Activated T-cell treated with anti-CD3 and anti-CD28 coated beads for 4 hours (primary cell): ENCODE measurements at places on chromosomes 1 and 21.

DNA sequence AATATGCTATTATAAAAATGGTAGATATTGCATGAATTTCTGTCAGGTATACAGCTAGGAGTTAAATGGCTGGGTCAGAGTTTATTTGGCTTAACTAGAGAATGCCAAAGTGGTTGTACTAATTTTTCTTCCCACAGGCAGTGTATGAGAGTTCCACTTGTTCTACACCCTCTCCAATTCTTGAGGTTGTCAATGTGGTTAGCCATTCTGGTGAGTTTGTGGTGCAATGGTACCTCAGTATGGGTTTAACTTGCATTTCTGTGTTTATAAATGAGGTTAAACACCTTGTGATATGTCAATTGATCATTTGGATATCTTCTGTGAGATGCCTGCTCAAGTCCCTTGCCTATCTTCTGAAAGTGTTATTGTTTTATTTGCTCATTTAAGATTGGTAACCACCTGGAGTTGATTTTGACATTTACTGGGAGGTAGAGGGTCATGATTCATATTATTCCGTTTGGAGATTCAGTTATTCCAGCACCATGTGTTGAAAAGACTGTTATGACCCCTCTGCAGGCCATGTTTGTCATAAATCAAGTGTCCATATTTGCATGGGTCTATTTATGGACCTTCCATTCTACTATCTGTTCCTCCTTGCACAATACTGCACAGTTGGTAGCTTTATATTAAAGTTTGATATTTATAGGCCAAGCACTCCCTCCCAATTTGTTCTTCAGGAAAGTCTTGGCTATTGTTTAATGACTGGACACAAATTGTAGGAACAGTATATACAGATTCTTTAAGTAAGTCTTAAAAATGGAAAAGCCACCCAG lies 5.8 kb downstream of the FALEC start:
- DNase-seq = no peak

GRCh38 chr1:61082311-61083012 lies at the start of gene NFIA:
NFIA (plus strand) TSS chr1:61082561.
- no peak for DNase-seq

DNA sequence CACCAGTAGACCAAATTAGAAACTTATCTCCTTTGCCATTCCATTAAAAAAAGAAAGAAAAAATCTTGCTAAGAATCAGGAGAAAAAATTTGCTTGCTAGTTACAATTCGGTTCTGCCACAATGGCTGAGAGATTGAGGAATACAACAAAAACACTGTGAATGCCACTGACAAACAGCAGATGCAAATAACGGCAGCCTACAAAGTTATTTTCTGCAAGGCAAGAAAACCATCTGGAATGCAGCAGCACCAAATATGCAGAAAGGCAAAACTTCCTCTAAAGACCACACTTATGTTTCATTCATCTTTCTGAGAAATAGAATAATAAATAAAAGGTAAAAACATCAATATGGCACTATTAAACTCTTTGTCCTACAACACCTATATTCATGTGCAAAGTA lies 75.7 kb downstream of the ENAH start:
- DNase-seq = no peak

DNA sequence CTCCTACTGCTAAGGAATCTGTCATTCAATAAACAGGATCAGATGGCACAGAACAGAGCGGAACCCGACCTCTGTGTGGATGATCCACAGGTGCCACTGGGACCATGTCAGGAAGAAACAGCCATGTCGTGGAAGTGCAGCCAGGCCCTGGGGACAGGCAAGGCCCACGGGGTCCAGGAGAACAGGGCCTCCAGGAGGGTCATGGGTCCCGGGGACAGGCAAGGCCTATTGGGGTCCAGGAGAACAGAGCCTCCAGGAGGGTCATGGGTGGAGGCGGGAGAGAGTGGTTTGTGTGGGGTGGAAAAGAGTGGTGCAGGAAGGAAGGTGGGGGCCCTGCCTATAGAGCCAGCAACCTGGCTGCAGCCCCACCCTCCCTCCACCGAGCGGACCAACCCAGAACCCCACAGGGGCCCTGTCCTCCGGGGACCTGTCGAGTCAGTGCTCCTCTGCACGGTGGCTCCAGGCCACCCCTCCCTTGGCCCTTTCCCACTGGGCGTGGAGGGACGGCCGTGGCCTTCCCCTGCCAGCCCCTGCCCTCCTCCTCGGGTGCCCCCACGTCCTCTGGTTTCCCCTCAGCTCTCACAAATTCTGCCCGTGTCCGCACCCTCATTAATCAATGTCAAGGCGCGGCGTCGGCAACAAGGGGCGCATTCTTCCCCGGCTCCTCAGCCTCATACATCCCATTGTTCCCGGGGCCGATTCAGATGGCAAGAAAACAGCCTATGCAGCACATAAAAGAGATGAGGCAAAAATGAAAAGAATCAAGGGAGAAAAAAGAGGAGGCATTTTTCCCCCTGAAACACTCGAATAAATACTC lies 146.4 kb downstream of the PRDM16 start:
- no peak for DNase-seq

GRCh38 chr1:91844862-91845528 lies 41.0 kb downstream of the TGFBR3 start:
- no peak for DNase-seq

DNA sequence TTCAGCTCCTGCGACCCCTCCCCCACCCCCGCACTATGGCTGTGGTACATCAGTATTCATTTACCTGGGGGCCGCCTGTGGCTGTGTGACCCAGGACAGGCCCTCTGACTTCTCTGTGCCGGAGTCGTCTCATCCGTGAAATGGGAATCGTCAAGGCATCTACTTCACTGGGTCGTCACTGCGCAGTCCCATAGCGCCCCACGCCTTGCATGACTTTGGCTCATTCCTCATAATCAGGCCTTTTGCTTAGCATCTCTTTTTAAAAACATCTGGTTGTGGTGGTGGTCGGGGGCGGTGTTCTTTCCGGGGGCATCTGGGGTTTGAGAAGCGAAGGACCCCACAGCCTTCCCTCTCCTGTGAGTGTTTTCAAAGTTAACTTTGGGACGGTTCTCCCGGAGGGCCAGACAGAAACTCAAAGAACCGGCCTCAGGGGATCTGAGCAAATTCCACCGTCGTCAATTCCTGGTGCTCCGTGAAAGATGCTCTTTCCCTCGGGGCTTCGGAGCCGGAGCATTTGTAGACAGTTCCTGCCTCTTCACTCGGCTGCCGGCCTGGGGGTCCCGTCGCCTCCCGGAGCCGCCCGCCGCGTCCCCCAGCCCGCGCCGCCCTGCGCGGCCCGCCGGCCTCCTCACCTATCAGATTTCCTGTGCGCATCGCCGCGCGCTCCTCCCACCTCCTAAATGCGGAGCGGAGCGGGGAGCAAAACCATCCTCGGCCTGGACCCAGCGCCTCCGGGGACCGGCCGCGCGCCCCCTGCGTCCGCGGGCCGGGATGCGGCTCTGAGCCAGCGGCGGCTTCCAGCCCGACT lies at the start of gene B3GALT5:
Gene B3GALT5 (plus strand): TSS at position 708 of the 808 bp plus-strand sequence. CDS start 47,620 bp downstream, outside the sequence.
- no peak for DNase-seq

DNA sequence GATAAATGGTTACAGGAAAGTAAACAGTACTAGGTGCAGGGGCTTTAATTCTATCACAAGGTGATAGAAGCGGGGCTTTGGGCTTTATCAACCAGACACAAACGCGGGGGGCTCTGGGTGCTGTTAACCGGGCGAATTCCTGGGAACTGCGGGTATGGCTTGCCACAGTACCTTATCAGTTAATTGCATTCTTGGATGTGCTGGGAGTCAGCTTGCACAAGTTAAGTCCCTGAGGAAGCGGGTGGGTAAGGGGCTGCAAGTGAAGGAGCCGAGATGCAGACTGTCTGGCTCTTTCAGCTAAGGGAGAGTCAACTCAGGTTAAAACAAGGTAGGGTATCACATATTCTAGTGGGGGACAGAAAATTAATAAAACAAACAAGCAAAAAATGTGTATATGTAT lies 661 bp downstream of the GBP4 start:
- DNase-seq = no peak

- DNase-seq = no peak
Measured at GRCh38 chr1:25869909-25870606, 5.5 kb downstream of the PAQR7 start.

- DNase-seq = no peak
Measured at GRCh38 chr1:153563991-153564390, 1.7 kb downstream of the S100A2 start.

GRCh38 chr1:204733289-204733688 lies 47.8 kb upstream of the LRRN2 start:
- DNase-seq = no peak

- no peak for DNase-seq
Measured at GRCh38 chr1:50308878-50309277, 114.4 kb downstream of the DMRTA2 start.

DNA sequence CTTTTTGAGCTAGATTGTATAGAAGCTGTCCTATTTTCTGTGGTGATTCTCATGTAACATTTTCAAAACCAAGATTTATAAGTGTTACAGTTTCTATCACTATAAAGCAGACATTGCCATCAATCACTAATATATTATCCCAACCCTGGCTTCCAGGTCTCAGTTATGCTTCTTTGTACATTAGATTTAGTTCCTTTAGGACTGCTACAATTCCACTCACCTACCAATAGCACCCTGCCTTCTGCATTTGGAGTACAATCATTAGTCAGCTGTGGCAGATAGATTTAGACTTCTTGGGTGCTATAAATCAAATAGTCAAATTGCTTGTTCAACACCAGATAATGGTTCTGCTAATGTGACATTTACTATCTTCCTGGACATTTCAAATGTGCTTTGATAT lies 281.6 kb downstream of the BRINP3 start:
- no peak for DNase-seq

DNA sequence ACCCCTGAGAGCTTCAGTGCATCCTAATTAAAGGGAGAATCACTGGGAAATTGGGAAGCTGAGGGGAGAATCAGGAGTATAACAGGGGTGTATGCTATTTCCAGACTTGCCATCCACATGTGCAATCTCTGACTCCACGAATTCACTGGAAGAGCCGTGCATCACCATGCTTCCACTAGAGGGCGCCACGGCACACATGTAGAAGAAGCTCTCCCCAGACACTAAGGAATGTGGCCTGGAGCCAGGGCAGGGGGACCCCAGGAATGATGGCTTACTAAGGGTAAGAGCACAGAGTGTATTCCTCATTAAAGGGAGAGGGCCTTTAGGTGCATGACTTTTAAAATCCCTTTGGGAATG lies 81.5 kb downstream of the ABCA4 start:
- peak; percentile 25 for DNase-seq

- DNase-seq = no peak
Measured at GRCh38 chr1:209829716-209830115, 1.9 kb downstream of the UTP25 start.

GRCh38 chr1:239815074-239815473 lies 276.6 kb upstream of the FMN2 start:
- DNase-seq = no peak

GRCh38 chr1:78607944-78608343 lies 12.3 kb upstream of the IFI44L start:
- DNase-seq = no peak

- DNase-seq = no peak
Measured at GRCh38 chr1:241592273-241592958, 47.8 kb downstream of the CHML start.

DNA sequence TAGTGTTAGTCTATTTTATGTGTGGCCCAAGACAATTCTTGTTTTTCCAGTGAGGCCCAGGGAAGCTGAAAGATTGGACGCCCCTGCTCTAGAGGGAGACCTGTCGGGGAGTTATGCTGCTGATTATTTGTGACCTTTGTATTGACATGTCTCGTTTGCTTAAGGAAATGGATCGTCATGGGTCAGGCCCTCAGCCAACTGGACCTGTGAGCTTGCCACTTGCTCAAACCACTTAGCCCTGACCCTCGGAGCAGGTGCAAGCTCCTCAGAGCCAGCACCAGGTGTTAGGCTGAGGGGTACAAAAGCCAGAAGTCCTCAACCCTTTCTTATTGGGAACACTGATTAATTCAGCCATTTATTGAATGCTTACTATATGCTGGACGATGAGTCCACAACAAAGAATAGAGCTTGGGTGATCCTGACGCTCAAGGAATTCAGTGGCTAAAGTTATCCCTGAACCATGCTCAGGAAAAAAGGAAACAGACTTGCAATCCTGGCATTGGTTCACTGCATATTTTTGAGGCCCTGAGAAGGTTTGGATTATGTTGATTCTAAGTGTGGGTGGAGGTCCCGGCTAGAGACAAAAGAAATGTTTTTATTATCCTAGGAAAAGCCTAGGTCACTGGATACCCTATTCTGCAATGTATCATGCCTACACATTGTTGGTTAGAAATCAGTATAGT lies 19.0 kb downstream of the TGFB2 start:
- no peak for DNase-seq

DNA sequence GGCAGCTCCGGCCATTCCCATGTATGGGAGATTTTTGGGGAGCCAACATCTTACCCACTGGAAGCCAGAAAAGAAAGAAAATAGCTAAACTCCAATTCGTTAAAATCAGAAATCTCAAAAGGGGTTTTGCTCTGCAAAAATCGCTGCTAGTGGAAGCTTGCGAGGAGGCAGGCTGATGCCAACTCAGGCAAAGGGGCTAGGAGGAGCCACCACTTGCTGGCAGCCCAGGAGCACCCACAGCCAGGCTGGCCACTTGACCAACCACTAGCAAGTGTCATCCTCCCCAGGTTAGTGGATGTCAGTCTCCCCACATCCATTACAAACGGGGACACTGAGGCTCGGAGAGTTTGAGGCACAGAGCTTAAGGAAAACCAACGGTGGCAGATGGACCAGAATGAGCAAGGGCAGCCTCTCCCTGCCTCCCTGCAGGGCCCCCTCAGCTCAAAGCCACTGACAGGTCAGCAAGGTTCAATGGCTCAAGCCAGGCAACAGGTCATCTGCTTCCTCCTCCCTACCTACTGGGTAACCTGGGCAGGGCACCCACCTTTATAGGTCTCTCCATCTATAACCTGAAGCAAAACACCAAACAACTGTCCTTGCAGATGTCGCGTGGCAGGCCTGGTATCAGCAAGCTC lies 10.8 kb downstream of the KCNN3 start:
- DNase-seq = no peak

- DNase-seq = no peak
Measured at GRCh38 chr1:152519851-152520250, 5.6 kb downstream of the CRCT1 start.

GRCh38 chr1:245999697-246000637 lies 507.1 kb downstream of the SMYD3 start:
- no peak for DNase-seq

- DNase-seq = no peak
Measured at GRCh38 chr1:93964777-93965200, 55.6 kb upstream of the GCLM start.
